ENCODE measurements at places on chromosomes 5 and 9. TPM values are rescaled to one million over a fixed set of nuclear protein-coding genes. Genes with fewer than 3 reads are reported as not detected.

GRCh38 chr9:123337971-123338370 lies 18.0 kb upstream of the CRB2 start:
- no peak for DNase-seq

GRCh38 chr5:162487528-162488525 lies 420.3 kb downstream of the GABRG2 start:
- no peak for DNase-seq

- no peak for DNase-seq
Measured at GRCh38 chr9:27384262-27385014, 87.5 kb upstream of the EQTN start.

DNA sequence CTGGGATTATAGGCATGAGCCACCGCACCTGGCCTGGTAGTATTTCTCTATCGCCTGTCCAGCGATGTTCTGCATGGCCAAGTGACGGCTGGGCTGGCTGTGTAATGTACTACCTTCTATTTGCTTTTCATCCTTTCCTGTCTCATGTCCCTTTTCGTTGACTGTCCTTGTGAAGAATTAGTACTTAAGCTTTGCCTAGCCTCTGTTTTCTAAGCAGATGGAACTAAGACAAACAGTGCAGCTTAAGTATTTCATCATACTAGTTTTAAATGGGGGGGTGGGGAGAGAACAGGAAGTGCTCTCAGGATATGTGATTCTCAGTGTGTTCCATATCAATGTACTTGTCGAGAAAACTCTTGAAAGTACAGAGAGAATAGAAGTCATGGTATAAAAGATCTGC lies 31.7 kb upstream of the CCL21 start:
- no peak for DNase-seq

GRCh38 chr9:113898596-113898995 lies 22.5 kb downstream of the ZNF618 start:
- DNase-seq: no peak

GRCh38 chr5:4847766-4848165 lies 292.4 kb upstream of the ADAMTS16 start:
- DNase-seq: no peak

DNA sequence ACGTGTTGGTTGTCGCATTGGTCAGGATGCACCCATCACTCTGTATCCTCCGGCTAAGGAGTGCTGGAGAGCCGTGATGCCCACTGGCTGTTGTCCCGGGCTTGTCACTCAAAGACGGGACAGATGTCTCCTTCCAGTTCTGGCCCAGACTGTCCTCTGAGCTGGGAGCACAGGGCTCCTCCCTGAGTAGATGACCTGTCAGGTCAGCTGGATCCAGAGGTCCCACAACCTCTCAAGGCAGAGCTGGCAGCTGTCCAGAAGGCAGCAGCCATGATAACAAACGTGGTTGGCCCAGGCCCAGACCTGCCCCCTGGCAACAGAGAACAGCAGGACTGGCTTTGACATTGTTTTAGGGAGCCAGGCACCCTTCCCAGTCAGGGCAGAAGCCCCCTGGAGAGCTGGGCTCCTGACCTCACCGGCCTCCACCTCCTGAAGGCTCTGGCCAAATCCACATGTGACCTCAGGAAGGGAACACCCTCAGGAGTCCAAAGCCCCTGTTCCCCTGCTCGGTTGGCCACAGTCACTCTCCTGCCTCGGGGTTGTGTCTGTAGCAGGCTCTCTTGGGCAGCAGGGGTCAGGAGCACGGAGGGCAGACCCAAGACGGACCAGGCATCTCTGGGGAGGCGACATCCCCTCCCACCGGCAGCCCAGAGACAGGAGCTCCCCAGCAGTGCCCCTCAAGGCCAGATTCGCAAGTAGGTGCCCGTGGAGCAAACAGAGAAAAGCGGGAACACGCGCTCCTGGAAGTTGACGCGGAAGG lies 10.3 kb downstream of the TRIM7 start:
- no peak for DNase-seq

GRCh38 chr9:137044502-137045177 lies 1.3 kb downstream of the NPDC1 start:
- DNase-seq: no peak

DNA sequence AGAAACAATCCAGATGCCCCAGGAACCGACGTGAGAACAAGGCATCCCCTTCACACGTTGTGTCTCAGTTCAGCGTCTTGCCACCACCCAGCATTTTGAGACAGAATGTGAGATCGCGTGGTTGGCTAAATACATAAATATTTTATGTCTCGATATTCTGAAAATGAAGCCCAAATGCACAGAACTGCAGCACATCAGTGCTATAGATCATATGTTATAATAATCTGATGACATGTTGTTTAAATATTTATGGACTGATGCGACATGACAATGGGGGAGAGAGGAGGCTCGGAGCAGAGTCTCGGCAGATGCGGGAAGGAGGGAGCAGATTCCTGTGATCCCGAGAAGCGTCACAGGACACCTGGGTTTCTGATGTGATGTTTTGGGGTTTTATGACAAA lies 10.9 kb downstream of the NEK6 start:
- no peak for DNase-seq

- no peak for DNase-seq
Measured at GRCh38 chr5:143398451-143399237, 4.8 kb downstream of the NR3C1 start.

Gene PCDHA9
- not detected for total RNA-seq

Gene FOXE1
- total RNA-seq: 0.35 TPM

Gene GAS1
- 1.7 TPM for total RNA-seq

Gene IL6ST
- 61.6 TPM for total RNA-seq
